Smooth muscle cell of the umbilical artery (primary cell): ENCODE measurements at places on chromosomes 3 and 15. TPM values are rescaled to one million over a fixed set of nuclear protein-coding genes. Genes with fewer than 3 reads are reported as not detected.

Gene ATP8B4
- total RNA-seq: 0.42 and 12.2 TPM in 2 replicates

Gene CXCR6
- not detected in 2 replicates for total RNA-seq

Gene PYGO1
- total RNA-seq: 10.1 and 10.4 TPM in 2 replicates

Gene OR5H6
- not detected in 2 replicates for total RNA-seq

Gene CLDN16
- under 0.01 and 0.23 TPM in 2 replicates for total RNA-seq

Gene EEFSEC
- 3.6 and 4.2 TPM in 2 replicates for total RNA-seq
